GM19239 (cell line): ENCODE measurements at places on chromosomes 3 and 15.
A peak's percentile ranks its signal among the peaks of the same experiment; 100 is the strongest.

GRCh38 chr15:77173487-77173886 is 102.6 kb upstream of the TSPAN3 start:
- no peak for DNase-seq

DNA sequence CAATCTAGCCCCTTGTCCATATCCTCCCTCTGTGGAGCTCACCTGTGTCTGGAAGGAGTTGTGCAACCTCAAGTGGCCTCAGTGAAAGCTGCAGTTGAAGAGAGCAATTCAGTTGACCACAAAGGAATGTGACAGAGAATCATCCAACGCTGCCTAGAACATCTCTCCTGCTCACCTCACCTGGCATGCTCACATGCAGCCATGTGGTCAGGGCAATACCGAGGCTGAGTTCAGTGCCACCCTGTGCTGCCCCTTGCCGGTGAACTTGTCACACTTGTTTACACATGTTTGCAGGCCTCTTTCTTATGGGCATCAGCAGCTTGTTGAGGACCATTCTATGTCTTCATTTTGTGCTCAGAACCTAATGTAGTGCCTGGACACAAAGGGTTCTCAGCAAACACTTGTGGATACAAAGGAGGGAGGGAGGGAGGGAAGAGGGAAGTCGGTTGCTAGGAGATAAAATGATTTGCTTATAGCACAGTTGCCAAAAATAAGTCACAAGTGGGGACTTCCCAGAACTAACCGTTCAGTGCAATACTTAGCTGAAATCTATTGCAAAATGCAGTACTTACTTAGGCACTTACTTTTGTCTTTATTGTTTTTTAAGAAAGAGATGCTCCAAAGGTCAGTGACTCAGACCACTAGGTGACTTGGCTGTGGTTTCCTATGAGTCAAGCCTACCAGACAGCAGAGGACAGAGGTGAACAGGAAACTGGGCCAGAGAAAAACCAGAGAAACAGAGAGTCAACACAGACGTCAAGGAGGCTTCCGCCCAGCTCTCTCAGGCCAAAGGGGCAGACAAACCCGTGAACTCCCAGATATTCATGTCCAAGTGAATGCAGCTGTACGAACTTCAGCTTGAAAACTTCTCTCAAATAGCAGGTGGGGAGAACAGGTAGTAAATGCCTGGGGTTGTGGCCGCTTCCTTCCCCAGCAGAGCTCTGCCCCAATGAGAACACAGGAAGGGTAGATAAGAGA is 227.8 kb upstream of the CTNNB1 start:
- peak; percentile 55 for DNase-seq

- no peak for DNase-seq
These were observed 4.2 kb downstream of the B3GALNT1 start for GRCh38 chr3:161100994-161101393.

DNA sequence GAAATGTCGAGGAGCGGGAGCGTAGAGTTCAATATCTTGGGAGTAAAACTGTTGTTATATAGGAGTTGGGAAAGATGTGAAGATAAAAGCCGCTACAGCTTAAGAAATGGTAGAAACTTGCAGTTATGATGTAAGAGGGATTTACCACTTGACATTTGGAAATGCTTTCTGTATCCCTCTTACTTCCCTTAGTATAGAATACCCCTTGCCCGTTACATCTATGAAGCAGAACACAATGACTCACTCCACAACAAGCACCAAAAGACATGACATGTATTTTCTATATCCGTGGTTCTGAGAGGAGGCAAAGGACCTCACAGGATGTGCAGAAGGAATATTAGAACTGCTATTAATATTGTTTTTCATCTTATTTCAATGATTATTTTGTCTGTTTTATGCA is 254.2 kb upstream of the NR2F2 start:
- DNase-seq, result no peak

DNA sequence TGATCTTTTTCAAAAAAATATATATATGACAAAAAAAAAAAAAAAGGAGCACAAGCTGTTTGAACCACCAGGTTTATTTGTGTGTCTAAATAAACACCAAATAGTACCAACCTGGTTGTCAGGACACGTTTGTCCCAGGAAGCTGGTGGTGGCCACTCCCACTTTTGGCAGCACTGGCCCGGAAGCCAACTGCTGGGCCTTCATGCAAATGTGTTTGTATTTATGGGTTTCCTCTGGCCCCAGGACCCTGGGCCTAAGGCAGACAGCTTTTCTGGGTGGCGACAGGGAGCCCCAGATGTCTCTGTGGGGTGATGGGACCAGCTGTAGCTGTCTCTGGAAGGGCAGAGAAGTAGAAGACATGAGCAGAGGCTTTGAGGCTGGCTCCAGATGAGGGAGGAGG is 31.6 kb downstream of the PRKCD start:
- peak; percentile 56 for DNase-seq

DNA sequence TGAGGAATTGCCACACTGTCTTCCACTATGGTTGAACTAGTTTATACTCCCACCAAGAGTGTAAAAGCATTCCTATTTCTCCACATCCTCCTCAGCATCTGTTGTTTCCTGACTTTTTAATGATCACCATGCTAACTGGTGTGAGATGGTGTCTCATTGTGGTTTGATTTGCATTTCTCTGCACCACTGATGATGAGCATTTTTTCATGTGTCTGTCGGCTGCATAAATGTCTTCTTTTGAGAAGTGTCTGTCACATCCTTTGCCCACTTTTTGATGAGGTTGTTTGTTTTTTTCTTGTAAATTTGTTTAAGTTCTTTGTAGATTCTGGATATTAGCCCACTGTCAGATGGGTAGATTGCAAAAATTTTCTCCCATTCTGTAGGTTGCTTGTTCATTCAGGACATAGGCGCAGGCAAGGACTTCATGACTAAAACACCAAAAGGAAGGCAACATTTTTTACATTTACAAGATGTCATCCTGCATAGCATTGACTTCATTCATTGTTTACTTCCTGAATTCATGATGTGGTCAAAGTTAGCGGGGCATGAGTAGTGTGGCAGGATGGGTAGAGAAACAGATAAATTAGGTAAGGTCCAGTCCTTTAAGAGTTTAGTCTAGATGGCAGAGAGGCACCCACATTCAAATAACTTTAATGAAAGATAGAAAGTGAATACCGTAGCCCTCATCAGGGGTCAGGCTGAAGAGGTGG is 45.1 kb upstream of the LPP start:
- no peak for DNase-seq

- DNase-seq, result no peak
These were observed 32.5 kb upstream of the TM4SF4 start for GRCh38 chr3:149442043-149442442.
